DMS 273 treated with DMSO at 0.1 percent for 48 hours (cell line): ENCODE measurements at places on chromosomes 12 and 14.

DNA sequence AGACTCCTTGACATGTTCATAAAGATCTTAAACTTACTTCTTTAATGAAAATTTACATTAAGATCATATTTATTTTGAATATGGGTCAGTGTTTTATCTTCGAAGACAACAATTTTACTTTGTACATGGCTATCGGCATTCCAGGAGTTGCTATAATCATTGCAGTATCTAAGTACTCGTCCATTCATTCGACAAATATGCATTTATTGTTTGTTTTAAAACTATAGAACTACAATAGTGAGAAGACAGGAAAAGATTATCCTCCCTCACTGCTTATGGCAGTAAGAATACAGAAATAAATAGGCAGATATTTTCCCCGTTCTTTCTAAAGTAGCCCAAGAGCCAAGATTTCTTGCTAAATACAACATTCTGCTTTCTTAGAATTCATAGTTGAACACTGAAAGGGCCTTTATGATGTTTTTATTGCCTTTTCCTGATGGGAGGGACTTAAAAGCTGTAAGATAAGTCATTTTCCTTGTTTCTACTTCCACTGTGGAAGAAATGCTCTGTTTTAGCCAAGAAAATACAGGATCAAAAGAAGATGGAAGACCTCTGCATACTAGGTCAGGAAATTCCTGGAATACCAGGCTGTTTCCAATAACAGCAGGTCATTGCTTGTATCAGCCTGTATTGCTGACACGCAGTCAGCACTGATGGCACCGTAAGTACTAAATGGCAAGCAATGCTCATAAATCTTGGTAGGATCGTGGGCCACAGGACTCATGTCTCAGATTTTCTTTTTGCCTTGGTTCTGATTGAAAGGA is 521.0 kb upstream of the ATP2B1 start:
- DNase-seq, result no peak

- no peak for DNase-seq
Observed at GRCh38 chr14:48243900-48244299, 568.5 kb upstream of the MDGA2 start.

DNA sequence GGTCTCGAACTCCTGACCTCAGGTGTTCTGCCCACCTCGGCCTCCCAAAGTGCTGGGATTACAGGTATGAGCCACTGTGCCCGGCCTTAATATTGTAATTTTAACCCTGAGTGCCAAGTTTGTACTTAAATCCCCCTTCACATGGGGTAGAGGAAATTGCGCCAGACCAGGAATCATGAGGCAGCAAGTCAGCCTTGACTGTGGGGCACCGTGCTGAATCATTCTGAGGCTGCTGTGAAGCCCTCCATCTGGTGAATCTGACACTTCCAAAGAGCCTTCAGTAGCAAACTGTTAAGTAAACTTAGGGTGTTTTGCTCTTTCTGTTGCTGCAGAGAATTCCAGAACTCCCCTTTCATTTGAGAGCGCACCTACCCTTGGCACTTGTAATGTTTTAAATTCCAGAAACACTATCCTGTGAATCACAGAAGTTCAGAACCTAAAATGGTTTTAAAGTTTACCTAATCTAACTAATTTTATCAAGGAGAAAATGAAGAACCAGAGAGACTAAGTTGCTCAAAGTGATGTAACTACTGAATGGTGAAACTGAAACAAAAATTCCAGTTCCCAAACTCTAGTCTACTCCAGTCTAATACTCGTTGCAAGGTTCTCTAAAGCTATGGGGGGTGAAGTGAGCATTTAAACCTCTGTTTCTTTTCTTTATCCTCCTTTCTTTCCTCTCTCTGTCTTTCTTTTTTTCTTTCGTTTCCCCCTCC is 7.5 kb downstream of the HEBP1 start:
- DNase-seq, result no peak

- DNase-seq, result no peak
Observed at GRCh38 chr12:5197656-5198055, 154.0 kb downstream of the KCNA5 start.

- no peak for DNase-seq
Observed at GRCh38 chr12:51395283-51396230, 4.4 kb upstream of the GALNT6 start.

DNA sequence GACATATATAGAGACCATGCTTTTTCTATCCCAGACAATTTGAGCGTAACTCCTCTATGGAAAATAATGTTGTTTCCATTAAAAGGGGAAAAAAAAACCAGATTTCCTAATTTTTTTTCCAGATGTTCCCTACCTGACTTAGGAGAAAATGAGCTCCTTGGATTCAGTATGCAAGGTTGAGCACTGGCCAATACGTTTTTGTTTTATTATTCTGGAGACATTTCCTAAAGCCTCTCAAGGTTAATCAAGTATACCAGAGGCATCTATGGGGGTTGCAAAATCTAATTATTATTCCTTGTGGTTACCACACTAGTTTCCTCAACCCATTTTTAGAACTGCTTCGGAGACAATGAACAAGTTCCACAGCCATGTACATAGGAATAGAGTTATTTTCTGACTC is 291.3 kb downstream of the SLC16A7 start:
- no peak for DNase-seq

DNA sequence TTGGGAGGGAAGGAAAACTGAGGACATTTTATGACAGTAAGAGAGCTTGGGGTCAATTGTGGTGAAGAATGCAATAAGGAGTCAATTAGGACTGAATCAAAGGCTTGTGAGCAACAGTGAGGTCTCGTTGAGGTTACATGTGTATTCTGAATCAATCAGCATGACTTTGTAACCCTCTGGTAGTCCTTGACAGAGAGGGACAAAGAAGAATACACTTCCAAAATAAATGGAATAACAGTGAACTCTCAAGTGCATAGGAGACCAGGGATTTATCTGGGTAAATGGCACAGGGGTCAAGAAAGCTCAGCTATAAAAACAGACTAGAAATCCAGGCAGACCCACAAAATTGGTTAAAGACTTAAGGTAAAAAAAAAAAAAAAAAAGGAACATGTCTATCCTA is 85.1 kb upstream of the NAV3 start:
- DNase-seq, result no peak

DNA sequence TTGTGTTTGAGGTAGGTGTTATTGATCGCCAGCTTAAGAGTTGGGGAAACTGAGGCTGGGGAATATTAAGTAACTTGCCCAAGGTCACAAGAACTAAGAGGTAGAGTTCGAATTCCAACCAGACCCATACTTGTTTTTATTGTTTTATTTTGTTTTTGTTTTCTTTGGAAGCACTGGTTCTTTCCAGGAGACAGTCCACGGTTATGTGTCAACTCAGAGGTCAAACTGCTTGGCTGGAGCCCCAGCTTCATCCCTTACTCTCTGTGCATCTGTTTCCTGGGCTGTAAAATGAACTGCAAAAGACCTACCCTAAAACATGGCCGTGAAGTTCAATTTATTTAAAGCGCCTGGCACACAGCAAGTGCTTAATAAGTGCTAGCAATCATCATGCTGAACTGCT is 74.4 kb upstream of the MAP1LC3B2 start:
- no peak for DNase-seq

DNA sequence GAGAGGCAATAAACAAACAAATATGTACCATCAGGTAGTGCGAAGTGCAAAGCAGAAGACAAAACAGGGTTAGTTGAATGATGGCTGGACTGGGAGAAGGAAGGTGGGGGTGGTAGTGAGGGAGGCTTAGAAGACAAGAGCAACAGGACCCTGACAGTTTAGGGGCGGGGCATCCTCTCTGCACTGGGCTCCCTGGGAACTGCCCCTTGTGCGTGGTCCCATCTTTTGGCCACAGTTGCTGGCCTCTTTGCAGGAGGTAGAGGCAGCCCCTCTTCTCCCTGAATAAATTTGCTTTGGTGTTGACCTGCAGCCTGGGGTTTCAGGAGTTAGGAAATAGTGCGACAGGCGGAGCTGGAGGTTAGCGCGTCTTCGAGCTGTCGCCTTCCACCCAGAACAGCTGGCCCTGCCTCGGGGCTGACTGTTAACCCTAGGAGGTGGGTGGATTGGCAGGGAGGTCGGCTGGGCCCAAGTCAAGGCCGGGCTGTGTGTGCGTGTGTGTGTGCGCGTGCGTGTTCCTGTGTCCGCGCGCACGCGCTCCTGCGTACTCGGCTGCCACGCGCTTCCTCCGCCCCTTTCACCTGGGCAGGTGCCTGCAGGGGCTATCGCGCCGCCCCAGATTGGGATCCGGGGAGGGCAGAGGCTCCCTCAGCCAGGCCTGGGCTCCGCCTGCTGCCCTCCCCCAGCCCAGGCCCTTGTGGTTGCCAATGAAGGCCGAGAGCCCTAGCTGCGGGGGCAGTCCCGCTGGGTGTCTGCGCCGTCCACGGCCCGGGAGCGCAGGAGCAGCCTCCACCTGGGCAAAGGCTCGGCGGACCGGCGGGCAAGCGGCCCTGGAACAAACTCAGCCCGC is 180.8 kb downstream of the ADCK1 start:
- DNase-seq, result peak; percentile 36

DNA sequence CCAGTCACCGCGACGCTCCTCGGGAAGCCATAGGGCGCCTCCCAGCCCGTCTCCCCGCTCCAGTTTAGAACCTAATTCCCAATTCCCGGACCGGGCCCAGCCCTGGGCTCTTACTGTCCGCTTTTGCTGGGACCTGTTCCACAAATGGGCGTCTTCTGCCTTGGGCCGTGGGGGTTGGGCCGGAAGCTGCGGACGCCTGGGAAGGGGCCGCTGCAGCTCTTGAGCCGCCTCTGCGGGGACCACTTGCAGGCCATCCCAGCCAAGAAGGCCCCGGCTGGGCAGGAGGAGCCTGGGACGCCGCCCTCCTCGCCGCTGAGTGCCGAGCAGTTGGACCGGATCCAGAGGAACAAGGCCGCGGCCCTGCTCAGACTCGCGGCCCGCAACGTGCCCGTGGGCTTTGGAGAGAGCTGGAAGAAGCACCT is 797 bp downstream of the UNG start:
- DNase-seq, result no peak

GRCh38 chr14:102182190-102182589 is 42.5 kb downstream of the WDR20 start:
- no peak for DNase-seq

DNA sequence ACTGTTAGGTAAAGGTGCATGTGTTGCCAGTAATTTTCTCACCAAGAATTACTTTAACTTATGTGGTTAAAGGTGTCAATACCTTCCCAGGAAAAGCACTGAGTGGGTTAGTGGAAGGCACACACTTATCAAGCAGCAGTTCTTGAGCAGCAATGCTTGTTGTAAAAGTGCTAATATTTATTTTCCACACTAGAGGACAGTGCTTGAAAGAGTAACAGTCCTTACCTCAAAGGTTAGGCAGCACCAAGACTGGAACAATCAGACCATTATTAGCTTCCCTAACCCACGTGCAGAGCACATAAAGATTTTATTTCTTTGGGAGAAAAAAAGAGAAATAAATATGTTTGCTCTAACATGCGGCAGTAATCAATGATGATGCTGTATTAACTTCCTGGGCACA is 48.8 kb upstream of the KRR1 start:
- no peak for DNase-seq

GRCh38 chr12:117120787-117121186 is 21.6 kb upstream of the TESC start:
- DNase-seq, result peak; percentile 88

GRCh38 chr12:60191676-60192359 is 596.0 kb downstream of the SLC16A7 start:
- no peak for DNase-seq

DNA sequence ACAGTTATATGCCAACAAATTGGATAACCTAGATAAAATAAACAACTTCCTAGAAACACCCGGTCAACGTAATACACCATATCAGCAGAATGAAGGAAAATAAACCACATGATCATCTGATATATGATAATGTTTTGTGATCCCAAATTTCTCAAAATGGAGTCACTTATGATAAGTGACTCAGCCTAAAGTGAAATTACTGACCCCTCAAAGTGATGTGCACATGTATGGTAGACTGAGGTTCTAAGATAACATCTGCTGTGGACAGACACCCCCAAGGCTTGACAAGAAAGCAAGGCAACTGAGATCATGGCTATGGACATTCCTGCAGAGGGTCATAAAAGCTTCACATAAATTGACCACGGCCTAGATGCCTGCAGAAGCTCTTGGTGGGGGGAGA is 105.1 kb upstream of the DCN start:
- DNase-seq, result no peak

GRCh38 chr12:69545081-69545480 is 40.2 kb upstream of the CCT2 start:
- DNase-seq, result no peak

GRCh38 chr14:89504602-89505313 is 87.7 kb upstream of the FOXN3 start:
- DNase-seq, result no peak

DNA sequence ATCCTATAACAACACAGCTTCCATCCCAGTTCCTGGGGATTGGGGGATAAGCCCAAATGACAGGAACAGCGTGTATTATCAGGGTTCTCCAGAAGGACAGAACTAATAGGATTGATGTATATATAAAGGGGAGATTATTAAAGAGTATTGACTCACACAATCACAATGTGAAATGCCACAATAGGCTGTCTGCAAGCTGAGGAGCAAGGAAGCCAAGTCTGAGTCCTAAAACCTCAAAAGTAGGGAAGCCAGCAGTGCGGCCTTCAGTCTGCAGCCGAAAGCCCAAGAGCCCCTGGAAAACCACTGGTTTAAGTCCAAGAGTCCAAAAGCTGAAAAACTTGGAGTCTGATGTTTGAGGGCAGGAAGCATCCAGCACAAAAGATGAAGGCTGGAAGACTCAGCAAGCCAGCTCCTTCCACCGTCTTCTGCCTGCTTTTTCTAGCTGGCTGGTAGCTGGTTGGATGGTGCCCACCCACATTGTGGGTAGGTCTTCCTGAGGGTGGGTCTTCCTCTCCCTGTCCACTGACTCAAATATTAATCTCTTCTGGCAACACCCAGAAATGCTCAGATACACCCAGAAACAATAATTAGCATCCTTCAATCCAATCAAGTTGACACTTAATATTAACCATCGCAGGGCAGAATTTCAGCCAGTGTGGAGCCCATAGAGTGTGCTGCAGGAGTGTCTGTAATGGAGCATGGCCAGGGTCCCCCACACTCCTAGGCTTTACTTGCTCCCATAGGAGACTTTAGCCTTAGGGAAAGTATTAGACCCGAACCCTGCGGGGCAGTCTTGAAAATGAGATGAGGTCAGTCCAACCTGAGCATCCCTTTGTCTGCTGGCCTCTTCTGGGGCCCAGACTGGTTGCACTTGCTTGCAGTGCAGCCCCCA is 111.1 kb downstream of the SINHCAF start:
- no peak for DNase-seq

GRCh38 chr12:93192878-93193277 is 184.8 kb upstream of the NUDT4 start:
- no peak for DNase-seq

- no peak for DNase-seq
Observed at GRCh38 chr12:103600967-103601728, 14.1 kb downstream of the STAB2 start.

DNA sequence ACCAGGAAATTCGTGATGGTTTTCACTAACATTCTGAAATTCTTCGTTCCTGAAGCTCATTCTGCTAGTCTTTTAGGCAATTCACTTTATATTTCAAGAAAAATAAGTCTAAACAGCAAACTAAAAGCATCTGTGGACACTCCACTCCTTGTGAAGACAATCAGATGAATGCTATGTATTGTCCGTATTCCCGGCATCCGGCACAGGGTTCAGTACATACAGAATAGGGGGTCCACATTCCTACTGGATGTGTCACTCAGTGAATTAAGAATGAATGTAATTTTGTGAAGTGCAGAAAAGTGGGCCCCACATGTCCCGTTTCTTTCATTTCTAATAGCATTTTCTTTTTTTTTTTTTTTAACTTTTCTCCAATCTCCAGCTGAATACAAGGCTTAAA is 241.3 kb downstream of the GRIN2B start:
- no peak for DNase-seq

GRCh38 chr12:114779186-114779585 is 95.2 kb upstream of the TBX3 start:
- DNase-seq, result no peak
